ENCODE measurements at places on chromosomes 16 and 17.
A peak's percentile ranks its signal among the peaks of the same experiment; 100 is the strongest.

- no peak for DNase-seq
Measured at GRCh38 chr17:5585836-5586521, 1.7 kb upstream of the NLRP1 start.

- no peak for DNase-seq
Measured at GRCh38 chr17:10197721-10198508, 491 bp downstream of the GAS7 start.

DNA sequence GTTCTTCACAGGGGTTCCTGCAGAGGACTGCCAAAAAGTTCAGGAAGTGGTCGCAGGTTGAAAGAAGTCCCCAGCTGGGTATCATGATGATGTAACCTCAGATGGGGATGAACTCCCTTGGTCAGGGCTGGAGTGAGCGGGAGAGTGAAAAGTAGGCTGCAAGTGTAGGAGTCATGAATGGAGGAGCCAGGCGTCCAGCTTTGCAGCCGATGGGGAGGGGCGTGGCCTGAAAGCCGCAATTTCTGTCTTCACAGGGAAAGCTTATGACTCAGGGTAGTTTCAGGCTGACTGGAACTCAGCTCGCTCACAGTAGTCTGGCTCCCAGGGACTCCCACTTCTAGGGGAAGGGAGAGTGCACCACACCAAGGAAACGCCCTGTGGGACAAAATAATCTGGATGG, 70.0 kb upstream of the HS3ST3A1 start:
- no peak for DNase-seq

GRCh38 chr17:28574526-28574925, 2.2 kb downstream of the ALDOC start:
- no peak for DNase-seq

GRCh38 chr16:83005653-83006160, 378.9 kb downstream of the CDH13 start:
- DNase-seq: no peak

DNA sequence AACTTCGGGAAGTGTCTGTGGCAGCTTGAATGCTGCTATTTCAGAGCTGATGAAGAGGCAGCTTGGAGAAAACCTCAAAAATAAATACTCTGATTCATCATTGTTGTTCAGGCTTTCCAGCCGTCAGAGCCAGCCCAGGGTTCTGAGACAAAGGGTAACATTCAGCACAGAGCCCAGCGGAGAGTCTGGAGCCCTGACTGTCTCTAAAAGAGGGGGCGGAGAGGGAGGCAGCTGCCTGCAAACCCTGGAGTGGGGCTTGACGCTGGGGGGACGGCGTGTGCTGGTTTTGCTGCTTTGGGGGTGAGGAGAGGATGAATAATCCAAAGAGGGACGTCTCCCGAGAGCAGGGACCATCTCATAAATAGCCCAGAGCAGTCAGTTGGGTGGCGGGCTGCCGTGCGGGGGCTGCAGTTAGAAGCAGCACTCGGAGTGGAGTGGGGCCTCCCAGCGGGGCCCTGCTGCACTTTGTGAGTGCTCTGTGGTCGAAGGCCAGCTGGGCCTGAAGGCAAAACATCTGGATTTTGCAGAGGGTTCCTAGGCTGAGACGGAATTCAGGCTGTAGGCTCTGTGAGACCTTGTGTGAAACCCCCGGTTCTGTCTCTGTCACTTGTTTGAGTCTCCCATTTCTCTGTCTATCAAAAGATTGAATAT, 237.8 kb downstream of the PRKCA start:
- DNase-seq: no peak

- DNase-seq: peak; percentile 58
Measured at GRCh38 chr17:45316434-45317110, at the start of gene MAP3K14. Gene MAP3K14 (minus strand): TSS chr17:45317020. CDS start chr17:45290745, 26,275 bp downstream.

DNA sequence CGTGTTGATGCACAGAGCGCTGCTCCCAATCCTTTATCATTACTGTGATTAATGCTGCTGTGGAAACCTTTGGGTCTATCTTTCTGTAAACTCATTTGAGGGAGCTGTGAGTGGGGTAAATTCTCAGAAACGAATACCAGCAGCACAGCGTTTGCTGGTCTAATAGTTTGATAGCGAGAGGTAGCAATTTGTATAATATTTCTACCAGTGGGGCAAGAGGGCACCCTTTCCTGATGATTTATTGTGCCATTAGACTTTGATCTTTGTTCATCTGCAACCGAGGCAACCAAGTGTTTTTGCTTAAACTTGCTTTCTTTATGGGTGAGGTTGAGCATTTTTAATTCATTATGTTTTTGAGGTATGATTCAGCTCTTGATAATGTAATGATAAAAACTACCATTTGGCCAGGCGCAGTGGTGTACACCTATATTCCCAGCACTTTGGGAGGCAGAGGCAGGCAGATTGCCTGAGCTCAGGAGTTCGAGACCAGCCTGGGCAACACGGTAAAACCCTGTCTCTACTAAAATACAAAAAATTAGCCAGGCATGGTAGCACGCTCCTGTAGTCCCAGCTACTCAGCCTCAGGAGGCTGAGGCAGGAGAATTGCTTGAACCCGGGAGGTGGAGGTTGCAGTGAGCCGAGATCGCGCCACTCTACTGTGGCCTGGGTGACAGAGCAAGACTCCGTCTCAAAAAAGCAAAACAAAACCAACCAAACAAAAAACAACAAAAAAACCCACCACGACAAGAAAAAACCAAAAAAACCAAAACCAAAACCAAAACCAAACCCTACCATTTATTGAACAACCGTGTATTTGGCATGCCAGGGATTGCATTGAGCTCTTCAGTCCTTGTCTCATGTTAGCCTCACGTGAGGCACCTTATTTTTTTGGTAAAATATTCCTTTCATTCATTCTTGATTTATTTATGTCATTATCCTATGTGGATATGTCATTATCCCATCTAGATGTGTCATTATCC, 81.5 kb downstream of the PLCG2 start:
- DNase-seq: no peak

- no peak for DNase-seq
Measured at GRCh38 chr16:27333549-27333948, 19.8 kb downstream of the IL4R start.

GRCh38 chr16:73047221-73047535, 750 bp downstream of the ZFHX3 start:
- no peak for DNase-seq
